ENCODE measurements at places on chromosomes 5 and 9.

- no peak for DNase-seq
These were observed 7.5 kb downstream of the CD74 start for GRCh38 chr5:150404941-150405816.

- DNase-seq, result no peak
These were observed 33.4 kb upstream of the SPATA31E1 start for GRCh38 chr9:87849144-87849758.

DNA sequence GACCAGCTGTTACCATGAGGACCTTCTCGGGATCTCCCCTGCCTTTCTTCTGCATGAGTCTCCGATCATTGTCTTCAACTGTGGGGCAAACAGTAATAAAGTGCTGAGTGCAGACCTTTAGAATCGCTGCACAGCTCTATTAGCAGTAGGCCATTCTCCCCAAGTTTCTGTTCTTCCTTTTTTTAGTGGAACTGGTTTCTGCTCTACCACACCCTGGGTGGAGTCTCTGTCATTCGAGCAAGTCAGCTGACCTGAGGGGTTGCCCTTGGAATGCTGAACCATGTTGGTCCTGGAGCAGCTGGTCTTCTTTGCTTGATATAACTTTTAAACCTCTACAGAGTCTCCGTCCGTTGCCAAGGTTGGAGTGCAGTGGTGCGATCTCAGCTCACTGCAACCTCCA lies 33.4 kb upstream of the GNPDA1 start:
- DNase-seq, result no peak

- DNase-seq, result no peak
These were observed 596.0 kb downstream of the SEMA5A start for GRCh38 chr5:8949908-8950307.

GRCh38 chr5:137234973-137235943 lies 263.9 kb downstream of the SPOCK1 start:
- no peak for DNase-seq

- no peak for DNase-seq
These were observed 25.8 kb downstream of the ECPAS start for GRCh38 chr9:111458139-111459009.

- no peak for DNase-seq
These were observed 33.9 kb upstream of the MAN2A1 start for GRCh38 chr5:109655841-109656240.

DNA sequence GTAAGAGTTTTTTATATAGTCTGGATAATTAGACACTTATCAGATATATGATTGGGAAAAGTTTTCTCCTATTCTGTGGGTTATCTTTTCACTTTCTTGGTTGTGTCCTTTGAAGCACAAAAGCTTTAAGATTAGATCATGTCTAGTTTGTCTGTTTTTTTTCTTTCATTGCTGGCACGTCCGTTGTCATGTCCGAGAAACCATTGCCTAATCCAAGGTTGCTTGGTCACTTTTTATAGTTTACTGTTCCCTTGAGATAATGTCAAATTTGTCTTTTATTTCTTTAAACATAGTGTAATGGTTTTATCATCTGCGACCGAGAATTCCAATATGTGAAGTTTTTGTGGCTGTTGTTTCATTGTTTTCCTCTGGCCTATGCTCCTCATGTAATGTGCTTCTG lies 28.8 kb downstream of the GARNL3 start:
- no peak for DNase-seq

DNA sequence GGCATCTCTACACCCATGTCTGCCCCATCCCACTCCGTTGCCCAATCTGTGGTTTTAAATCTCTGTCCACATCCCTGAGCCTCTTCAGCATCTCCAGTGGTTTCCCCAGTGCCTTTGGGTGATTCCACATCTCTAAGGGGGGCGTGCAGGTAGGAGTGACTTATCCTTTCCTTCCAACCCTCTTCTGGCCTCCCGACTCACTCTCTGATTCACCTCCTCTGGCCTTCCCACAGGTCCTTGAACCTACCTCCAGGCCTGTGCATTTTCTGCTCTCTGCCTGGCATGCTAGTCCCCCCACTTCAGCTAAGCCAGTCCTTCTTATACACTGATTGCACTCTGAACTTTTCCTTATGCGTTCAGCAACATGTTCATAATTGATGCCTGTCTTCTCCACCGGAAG lies 99.0 kb downstream of the RALGPS1 start:
- no peak for DNase-seq

GRCh38 chr5:95621839-95622629 lies 2.1 kb downstream of the GPR150 start:
- DNase-seq, result no peak

GRCh38 chr5:90097082-90097477 lies 312.5 kb downstream of the CETN3 start:
- DNase-seq, result no peak

DNA sequence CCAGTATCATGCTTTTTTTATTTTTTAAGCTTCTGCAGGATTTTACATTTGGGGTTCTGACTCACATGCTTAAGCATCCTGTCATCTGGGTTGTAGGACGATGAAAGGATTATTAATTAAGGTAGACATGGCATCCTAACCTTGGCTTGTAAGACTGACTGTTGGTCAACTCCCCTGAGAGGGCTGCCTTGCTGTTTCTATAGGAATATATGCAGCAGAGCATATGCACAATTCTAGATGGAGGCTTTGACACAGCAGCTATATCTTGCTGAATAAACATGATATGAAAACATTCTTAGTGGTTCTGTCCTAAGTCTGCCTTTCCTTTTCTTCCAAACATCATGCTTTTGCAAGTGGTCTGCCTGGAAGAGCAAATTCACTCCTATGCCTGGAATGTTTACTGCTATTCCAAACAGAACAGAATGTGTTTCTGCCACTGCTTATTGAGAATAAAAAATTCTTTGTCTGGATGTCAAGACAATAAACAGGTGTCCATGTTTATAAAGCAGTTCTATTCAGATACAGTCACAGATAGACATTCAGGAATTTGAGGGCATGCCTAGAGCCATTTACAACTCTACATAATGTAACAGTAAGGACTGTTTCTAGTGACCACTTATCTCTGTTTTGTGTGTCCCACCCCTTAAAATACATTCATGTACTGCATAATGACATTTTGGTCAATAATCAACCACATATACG lies 166.2 kb upstream of the PPP2R2B start:
- DNase-seq, result no peak

GRCh38 chr5:1064383-1065142 lies 47.3 kb downstream of the SLC12A7 start:
- no peak for DNase-seq

DNA sequence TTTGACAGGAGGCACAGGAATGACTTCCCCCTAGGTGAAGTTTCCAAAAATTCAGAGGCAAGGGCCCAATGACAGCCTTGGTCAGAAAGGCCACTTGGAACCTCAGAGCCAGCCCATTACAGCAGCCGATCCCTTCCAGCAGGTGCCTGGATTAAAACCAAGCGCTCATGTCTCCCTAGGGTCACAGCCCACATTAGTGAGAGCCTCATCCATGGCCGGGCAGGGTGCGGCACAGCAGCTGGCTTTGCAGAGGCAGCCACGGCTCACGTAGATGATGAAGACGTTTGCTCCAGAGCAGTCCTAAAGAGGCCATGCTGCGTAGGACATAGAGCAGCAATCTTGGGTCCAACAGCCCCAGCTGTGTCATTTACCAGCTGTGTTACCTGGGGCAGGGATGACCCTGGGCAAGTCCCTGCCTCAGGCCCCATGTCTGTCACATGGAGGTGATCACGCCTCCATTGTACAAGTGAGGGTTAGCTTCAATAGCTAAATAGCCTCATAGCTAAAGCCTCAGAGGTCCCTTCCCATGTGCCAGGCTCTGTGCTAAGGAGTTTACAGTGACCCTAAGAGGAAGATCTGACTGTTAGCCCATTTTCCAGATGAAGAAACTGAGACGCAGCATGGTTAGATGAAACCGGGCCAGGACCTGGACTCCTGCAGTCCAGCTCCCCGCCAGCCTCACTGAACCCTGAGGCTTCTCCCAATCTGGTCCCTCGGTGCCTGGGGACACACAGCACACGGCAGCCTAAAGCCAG lies 39.2 kb downstream of the NEK6 start:
- no peak for DNase-seq

DNA sequence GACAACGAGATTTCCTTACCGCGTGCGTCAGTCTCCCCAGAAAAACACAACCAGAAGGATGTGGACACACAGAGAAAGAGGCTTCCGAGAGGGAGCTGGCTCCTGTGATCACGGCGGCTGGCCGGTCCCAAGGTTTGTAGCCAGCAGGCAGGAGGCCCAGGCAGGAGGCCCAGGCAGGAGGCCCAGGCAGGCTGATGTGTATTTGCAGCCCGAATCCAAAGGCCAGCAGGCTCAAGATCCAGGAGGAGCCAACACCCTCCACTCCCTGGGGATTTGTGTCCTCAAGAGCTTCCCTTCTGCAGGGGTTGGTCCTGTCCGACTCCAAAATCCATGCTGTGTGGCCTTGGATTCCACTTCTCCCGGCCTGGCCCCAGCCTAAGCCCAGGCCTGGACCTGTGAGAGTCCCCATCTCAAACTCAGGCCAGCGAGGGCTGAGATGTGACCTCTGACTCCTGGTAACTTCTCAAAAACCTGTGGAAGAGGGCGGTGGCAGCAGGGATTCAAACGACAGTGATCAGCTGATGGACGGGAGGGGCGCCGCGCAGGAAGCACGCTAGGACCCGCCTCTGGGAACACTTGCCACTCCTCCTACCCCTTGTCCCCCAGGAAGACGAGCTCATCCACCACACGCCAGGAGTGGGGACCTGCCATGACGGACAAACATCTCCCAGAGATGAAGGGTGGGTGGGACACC lies 75.0 kb upstream of the PPP1R26 start:
- DNase-seq, result no peak

GRCh38 chr5:116291271-116291670 lies 206.4 kb downstream of the COMMD10 start:
- no peak for DNase-seq

- DNase-seq, result no peak
These were observed 150.6 kb upstream of the EDIL3 start for GRCh38 chr5:84535281-84535680.

All from cardiac fibroblast (primary cell).